ENCODE measurements at places on chromosomes 1 and 21. TPM values are rescaled to one million over a fixed set of nuclear protein-coding genes. Genes with fewer than 3 reads are reported as not detected.

The TM2D1 gene
- 30.8 TPM for total RNA-seq

The TMEM125 gene
- not detected for total RNA-seq

The EPHX1 gene
- total RNA-seq = 68.6 TPM

The TMPRSS3 gene
- total RNA-seq = not detected

The LIPI gene
- total RNA-seq = not detected

The OPRD1 gene
- not detected for total RNA-seq

The BARHL2 gene
- not detected for total RNA-seq

GRCh38 chr1:161707503-161707902, 474 bp downstream of the FCRLA start:
- DNase-seq = no peak

GRCh38 chr1:100799548-100799947, 80.0 kb downstream of the VCAM1 start:
- no peak for DNase-seq

GRCh38 chr1:223188618-223189356, 45.7 kb upstream of the TLR5 start:
- DNase-seq = no peak

- DNase-seq = no peak
These were observed 42.0 kb upstream of the LHX8 start for GRCh38 chr1:75092141-75092540.

- no peak for DNase-seq
These were observed 1.1 kb downstream of the SPRR1B start for GRCh38 chr1:153032073-153032472.

DNA sequence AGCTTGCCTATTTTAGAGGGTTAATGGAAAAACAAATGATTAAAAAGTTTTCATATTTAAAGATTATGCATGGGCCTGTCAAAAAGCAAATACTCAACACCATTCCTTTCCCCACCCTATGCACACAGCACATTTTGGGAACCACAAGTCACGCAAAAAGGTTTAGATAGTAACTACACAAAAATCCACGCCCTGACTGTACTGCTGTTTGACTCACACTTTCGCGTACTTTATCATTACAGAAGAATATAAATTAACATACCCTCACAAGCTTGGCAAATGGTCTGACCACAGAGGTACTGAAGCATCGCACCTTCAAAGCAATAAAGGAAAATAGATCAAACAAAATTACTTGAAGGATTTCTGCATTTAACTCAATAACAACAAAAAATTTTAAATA, 1.4 kb downstream of the ATP5PO start:
- no peak for DNase-seq

GRCh38 chr1:214136324-214136919, 144.5 kb upstream of the SMYD2 start:
- DNase-seq = no peak

DNA sequence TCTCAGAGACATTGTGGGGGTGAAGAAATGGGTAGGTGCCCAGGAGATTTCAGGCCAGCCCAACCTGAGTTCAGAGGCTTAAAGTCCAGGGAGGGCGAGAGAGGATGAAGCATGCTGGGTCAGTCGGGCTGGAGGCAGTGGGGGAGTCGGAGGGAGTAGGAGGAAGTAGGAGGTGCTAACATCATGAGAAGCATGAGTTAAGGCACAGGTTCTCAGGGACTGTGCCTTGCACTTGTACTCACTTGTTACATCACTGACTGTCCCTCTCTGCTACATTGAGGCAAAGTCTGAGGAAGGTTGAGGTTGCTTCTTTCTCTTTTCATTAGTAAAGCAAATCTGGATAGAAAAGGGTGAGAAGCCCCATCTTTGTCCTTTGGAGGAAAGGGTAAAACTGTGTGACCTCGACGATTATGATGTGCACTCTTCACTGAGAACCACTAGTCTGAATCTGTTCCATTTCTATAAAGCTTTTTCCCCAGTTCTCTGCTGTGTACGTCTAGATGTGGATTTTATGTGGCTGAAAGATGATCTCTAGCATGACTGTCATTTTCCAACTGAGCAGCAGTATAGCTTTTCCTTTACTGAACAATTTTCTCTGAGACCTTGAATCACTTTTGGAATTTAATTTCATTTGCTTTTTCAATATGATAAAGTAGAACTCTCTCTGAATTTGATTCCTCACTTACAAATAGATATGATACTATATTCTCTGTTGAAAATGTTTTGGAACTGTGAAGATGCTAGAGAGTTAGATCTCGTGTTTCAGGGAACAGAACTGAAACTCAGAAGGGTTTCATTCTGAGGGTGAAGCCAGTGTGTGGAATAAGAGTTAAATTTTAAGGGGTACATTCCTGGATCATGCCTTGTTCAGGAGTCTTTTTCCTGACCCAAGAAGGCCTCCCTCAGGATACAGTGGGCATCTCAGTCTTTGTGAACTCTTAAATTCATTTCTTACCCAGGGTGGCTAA, 94.6 kb downstream of the FGGY start:
- DNase-seq = no peak

GRCh38 chr1:190328361-190328760, 149.3 kb downstream of the BRINP3 start:
- no peak for DNase-seq

Data from Right ventricle myocardium superior (tissue), 1 donor.